ENCODE measurements at places on chromosomes 2 and 18.

GRCh38 chr18:24627644-24628315 lies 167.3 kb downstream of the HRH4 start:
- no peak for DNase-seq

GRCh38 chr2:200359552-200359951 lies 53.1 kb downstream of the SPATS2L start:
- DNase-seq = no peak

GRCh38 chr2:151359768-151360461 lies 2.5 kb downstream of the TNFAIP6 start:
- no peak for DNase-seq

- DNase-seq = peak; percentile 6
These were observed 48.5 kb downstream of the SOCS6 start for GRCh38 chr18:70337139-70337972.

DNA sequence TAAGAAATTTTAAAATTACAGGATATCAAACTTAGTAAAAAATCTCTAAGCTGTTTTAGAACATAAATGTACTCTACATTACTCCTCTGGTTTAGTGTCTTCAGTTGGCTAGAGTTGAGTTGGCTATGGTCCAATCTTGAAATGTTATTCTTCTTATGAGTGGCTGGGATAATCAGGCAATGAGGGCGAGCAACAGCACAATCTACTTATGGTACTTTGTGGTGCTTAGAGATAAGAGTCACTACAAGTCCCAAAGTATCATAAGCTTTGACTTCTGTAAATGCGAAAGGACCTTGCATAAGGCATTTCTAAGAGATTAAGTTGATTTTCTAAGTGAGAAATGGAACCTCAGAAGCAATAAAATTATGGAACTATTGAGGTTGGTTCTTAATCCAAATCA lies 361.7 kb downstream of the GPD2 start:
- no peak for DNase-seq

- no peak for DNase-seq
These were observed 15.8 kb downstream of the TMEM200C start for GRCh38 chr18:5879479-5879882.

GRCh38 chr2:44959855-44960254 lies 18.4 kb downstream of the SIX3 start:
- DNase-seq = no peak

- DNase-seq = no peak
These were observed 146.5 kb downstream of the PKP4 start for GRCh38 chr2:158603205-158603604.

DNA sequence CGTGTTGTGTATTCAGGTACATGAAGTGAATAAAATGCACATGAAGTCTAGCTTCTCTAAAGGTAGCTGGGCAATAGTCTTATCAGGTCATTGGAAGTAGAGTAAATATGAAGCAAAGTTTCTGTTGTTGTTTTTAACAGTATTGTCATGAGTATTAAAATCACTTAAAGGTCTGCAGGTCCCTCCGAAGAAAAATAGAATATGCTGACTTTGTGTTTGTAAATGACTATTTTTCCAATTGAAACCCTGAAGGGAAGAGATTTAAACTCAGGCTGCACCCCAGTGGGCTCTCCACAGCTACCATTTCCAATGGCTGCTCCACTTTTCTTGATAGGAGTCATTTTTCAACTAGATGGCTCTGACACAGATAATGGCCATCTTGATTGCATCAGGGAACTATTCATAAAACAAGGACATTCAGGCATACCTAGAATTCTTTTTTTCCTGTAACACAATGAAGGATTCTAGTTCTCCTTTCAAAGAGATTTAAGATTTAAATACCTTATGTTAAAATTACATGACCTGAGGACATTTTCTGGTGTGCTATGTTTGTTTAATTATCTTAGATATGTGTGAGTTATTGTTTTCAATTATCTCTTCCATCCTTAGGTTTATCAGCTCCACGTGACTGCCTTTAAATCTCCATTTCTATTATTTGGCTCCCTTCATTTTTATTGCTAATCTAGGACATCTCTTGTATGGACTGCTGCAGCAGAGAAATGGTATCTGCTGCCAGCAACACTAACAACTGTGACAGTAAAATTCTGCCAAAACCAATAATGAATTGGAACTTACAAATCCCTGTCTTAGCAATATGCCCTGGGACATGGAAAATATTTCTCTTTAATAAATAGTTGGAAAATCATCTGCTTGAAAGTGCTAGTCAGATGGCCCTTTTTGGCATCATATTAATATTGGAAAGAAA lies 149.2 kb upstream of the NOSTRIN start:
- no peak for DNase-seq

GRCh38 chr2:118817469-118817868 lies 30.0 kb downstream of the EN1 start:
- DNase-seq = no peak

Measured in neuronal stem cell (in vitro differentiated cells).